NCI-H1694 treated with DMSO at 0.1 percent for 48 hours (cell line): ENCODE measurements at places on chromosomes 12 and 14.

GRCh38 chr12:66345212-66345611 is 42.9 kb downstream of the HELB start:
- DNase-seq, result no peak

GRCh38 chr14:27367345-27367744 is 769.5 kb upstream of the NOVA1 start:
- no peak for DNase-seq

- no peak for DNase-seq
Observed at GRCh38 chr12:43104494-43104893, 447.5 kb downstream of the ADAMTS20 start.

DNA sequence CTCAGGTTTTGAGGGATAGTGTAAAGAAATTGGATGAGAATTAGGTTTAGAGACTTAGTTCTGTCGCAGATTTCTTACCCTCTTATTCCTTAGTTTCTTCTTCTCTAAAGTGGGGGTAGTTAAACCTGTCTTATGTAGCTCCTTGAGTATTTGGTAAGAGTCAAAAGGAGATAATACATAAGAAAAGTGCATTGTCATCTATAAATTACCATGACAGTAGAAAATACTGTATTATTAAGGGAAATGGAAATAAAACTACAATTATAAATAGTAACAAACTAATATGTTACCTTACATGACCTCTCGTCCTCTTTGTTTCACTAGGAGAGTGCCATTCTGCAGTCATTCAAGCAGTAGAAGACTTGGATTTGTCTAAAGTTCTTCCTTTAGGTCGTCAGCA is 49.0 kb downstream of the UTP20 start:
- DNase-seq, result no peak

GRCh38 chr12:84856156-84856900 is 56.3 kb downstream of the SLC6A15 start:
- DNase-seq, result no peak

- DNase-seq, result no peak
Observed at GRCh38 chr14:57227083-57227482, 41.6 kb downstream of the EXOC5 start.

GRCh38 chr12:49340095-49340870 is 3.3 kb upstream of the C1QL4 start:
- DNase-seq, result no peak

DNA sequence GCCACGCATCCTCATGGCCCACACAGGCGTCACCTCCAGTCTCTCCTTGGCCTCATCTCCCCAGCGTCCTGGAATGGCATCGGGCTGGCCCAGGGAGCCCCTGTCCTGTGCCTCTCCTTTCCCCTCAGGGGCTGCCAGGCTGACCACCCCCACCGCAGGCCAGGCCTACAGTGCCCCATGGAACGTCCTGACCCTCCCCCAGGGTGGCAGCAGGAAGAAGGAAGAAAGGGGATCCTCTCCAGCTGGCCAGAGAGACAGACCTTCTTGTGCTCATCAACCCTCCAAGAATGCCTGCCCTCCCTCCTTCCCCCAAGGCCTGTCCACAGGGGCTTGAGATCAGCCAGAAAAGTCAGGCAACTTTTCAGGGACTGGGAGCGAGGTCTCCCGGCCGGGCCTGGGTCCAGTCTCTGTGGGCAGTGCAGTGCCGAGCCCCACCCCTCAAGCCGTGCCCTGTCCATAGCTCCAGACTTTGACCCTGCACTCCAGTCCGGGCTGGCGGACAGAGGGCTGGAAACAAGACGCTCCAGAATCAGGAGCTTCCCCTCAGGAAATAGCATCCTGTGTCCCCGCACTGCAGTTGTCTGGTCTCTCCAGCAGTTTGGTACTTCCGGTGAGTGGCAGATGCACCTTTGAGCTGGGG is at the start of gene DAO:
Gene DAO (plus strand): TSS at position 478 of the 640 bp plus-strand sequence. CDS start 4,915 bp downstream, outside the sequence.
- no peak for DNase-seq

GRCh38 chr12:3207858-3208257 is 130.7 kb downstream of the TSPAN9 start:
- DNase-seq, result peak; percentile 26

GRCh38 chr12:70379846-70380245 is 13.8 kb downstream of the KCNMB4 start:
- DNase-seq, result no peak

- DNase-seq, result no peak
Observed at GRCh38 chr12:80698847-80699542, 8.4 kb upstream of the MYF6 start.

DNA sequence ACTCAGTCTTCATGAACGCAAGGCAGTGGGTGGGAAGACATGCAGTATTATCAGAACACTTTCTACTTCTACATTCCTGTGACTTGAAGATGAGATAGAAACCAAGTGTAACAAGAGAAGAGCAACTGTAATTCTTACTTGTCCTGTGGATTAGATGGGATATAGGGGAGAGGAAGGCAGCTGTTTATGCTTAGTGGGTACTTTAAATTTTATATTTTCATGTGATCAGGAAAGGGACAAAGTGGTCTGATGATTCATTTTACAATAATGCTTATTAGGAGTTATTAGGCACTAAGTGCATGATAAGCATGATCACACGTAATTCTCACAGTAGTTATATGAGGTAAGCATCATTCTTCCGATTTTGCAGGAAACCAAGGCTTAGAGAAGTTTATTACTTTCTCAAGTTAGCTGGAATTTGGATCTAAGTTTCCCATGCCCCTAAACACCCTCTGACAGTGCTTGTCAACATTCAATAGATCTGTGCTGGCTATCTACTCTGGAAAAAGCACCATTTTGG is 52.7 kb downstream of the PTGER2 start:
- no peak for DNase-seq
